ENCODE measurements at places on chromosomes 13 and 19.

- no peak for DNase-seq
These were observed 3.1 kb downstream of the RPS28 start for GRCh38 chr19:8324186-8325050.

DNA sequence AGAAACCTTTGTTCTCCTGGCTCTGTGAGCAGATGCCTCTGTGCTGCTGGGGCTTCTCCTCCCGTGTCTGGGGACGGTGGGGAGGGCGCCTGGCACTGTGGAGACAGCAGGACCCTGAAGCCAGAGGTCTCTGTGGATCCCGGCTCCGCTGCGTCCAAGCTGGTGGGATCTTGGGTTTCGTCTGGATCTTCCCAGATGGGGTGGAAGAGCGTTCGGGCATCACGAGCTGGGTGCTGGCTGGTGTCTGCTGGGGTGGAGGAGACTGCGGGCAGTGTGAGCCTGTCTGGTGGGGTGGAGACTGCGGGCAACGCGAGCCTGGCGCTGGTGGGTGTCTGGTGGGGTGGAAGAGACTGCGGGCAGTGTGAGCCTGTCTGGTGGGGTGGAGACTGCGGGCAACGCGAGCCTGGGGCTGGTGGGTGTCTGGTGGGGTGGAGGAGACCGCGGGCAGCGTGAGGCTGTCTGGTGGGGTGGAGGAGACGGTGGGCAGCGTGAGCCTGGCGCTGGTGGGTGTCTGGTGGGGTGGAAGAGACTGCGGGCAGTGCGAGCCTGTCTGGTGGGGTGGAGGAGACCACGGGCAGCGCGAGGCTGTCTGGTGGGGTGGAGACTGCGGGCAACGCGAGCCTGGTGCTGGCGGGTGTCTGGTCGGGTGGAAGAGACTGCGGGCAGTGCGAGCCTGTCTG lies 5.6 kb downstream of the TEX29 start:
- DNase-seq = no peak

- no peak for DNase-seq
These were observed 12.6 kb downstream of the SAFB2 start for GRCh38 chr19:5609881-5610448.

- DNase-seq = no peak
These were observed 310.2 kb downstream of the ZNF536 start for GRCh38 chr19:30682146-30682998.

GRCh38 chr13:68440874-68441273 lies 1210.7 kb upstream of the PCDH9 start:
- no peak for DNase-seq

DNA sequence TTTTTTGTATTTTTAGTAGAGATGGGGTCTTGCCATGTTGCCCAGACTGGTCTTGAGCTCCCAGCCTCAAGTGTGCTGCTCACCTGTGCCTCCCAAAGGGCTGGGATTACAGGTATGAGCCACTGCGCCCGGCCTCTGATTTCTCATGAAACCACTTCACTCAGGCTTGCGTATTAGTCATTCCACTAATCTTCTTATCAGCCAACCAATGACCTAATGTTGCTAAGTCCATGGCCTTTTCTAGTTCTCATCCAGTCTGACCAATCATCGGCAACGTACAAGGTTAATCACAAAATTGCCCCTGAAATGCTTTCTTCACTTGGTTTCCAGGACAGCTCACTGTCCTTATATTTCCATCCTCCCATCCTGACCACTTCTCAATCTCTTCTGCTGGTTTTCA lies 605.3 kb upstream of the SLC10A2 start:
- no peak for DNase-seq

- no peak for DNase-seq
These were observed 9.0 kb downstream of the RASA3 start for GRCh38 chr13:114123448-114123847.

- DNase-seq = no peak
These were observed 1250.7 kb downstream of the UQCRFS1 start for GRCh38 chr19:27962264-27962663.

DNA sequence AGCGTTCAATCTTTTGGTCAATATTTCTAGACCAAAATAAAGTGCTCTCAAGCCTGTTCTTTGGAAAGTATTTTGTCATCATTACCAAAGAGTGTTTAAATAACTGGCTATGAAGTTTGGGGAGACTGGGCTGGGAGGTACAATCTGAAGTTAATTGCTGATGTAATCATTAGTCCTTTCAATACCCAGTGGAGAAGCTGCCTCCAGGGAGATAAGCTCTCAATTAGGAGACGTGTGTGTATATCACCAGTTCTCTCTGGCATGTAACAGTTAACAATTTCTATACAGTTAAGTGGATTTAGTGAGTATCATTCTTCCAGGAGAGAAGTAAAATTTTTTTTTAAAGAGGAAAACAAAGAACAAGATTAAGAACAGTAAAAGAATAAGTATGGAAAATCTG lies 1.4 kb downstream of the COL4A1 start:
- DNase-seq = no peak
